ENCODE measurements at places on chromosomes 2 and 18.

- DNase-seq: no peak
Observed at GRCh38 chr2:212181646-212182045, 357.0 kb downstream of the ERBB4 start.

GRCh38 chr18:62152844-62153243 lies 34.0 kb downstream of the PIGN start:
- no peak for DNase-seq

DNA sequence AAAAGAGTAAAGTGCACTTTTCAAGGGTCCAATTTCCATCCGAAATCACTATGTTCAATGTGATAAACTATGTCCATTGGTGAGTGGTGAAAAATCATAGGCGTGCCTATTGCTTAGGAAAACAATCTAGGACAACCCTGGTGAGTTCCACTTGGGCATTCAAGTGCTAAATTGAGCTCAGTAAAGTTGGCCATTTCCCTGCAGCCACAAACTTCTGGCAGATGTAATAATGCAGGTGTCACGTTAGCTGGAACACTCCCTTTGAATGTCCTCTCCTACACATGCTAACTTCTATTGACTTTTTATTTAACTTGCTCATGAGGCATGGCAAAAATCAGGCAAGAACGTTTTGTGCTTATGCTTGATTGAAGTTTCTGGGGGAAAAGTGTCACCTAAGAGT lies 67.1 kb downstream of the CPS1 start:
- DNase-seq: no peak

DNA sequence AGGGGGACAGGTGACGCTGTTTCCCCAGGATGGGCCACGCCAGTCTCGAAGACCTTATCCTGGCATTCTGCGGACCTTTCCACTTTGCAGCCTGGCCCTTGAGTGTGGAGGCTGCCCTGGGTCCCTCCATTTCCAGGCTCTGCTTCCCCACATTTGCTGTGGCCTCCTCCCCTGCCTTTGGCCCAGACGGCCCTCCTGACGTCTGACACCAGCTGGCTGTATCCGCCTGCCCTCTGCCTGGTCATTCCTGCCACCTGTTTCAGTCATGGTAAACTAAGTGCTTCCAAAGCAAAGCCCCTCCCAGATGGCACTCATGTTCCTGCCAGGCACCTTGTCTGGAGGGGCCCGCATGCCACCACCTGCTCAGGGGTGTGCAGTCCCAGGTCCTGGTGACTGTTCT lies 95.1 kb downstream of the ASB1 start:
- DNase-seq: no peak

- DNase-seq: no peak
Observed at GRCh38 chr2:84846041-84846663, 34.7 kb downstream of the TRABD2A start.

DNA sequence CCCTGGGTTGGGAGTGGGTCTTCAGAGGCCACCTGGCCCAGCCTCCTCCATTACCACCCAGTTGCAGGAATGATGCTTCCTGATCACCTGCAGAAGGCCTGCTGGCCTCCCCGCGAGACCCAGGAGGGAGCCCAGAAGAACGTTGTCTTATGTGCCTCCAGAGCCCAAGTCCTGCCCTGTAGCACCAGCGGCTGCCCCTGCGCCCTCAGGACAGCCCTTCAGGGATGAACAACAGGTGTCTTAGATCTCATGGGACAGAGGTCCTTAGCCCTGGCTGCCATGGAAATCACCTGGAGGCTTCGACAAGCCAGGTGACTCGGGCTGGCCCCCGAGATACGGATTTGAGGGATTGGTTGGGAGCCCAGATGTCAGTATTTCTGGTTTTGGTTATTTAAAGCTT lies 278.8 kb downstream of the CELF4 start:
- DNase-seq: no peak

DNA sequence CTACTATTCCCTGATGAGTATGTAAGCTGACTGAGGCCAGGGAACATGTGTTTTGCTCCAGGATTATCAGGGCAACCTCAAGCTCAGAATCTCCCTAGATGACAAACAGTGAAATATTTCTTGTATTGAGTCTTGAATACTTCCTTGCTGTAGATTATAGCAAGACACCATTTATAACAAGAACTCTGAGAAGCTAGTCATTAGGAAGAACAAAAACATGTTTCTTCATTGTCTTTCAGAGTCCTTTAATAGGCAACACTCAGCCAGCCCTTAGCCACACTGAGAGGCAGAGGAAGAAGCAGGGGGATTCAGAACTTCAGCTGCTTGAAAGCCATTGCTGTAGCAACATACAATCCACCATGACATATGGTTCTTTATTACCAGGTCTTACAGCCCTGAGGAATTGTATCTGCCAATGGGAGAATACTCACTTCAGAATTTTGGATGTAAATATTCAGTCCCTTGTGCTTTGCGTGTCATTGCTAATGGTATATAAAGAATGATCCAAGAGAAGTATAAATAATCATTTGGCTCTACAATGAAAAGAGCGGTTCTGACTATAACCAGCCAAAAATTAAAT lies 117.5 kb upstream of the NCKAP5 start:
- DNase-seq: no peak

DNA sequence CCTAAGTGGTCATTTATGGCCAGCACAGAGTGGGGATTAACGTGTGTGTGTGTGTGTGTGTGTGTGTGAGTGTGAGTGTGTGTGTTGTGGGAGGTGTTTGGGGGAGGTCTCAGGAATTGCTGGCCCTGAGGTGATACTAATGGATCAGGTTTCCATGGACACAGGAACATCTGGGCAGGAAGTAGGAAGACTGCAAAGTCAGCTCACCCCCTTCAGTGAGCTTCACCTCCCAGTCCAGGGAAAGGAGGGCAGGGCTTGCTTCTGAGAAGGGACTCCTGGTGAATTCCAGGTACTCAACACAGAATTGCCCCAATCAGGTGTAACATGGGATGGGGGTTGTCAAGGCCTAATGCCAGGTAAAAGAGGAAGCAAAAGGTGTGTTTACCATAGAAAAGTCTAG lies 30.3 kb upstream of the IL1R1 start:
- no peak for DNase-seq

- no peak for DNase-seq
Observed at GRCh38 chr2:239579524-239580198, 178.8 kb upstream of the HDAC4 start.

GRCh38 chr2:13884291-13884976 lies 748.1 kb upstream of the LRATD1 start:
- no peak for DNase-seq

- no peak for DNase-seq
Observed at GRCh38 chr2:130891966-130892365, 55.3 kb downstream of the ARHGEF4 start.

GRCh38 chr2:98060277-98060676 lies 26.7 kb upstream of the VWA3B start:
- no peak for DNase-seq

DNA sequence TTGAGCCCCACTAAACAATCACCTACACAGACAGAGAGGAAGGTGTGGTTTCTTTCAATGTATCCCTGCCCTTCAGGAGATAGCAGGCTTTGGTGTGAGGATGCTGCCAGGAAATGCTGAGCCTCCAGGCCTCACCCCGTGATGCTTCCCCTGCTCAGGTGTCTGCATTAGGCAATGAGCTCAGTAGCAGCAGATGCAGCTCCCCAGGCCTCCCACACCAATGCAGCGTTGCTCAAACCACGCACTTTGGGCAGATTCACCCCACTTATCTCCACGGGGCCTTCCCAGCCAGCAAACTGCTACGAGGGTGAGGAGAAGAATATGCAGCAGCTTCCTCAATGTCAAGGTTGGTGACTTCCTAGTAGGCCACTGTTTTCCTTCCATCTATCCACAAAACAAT lies 229.3 kb upstream of the PXDN start:
- no peak for DNase-seq

- DNase-seq: no peak
Observed at GRCh38 chr2:130336877-130337734, 5.6 kb upstream of the IMP4 start.

DNA sequence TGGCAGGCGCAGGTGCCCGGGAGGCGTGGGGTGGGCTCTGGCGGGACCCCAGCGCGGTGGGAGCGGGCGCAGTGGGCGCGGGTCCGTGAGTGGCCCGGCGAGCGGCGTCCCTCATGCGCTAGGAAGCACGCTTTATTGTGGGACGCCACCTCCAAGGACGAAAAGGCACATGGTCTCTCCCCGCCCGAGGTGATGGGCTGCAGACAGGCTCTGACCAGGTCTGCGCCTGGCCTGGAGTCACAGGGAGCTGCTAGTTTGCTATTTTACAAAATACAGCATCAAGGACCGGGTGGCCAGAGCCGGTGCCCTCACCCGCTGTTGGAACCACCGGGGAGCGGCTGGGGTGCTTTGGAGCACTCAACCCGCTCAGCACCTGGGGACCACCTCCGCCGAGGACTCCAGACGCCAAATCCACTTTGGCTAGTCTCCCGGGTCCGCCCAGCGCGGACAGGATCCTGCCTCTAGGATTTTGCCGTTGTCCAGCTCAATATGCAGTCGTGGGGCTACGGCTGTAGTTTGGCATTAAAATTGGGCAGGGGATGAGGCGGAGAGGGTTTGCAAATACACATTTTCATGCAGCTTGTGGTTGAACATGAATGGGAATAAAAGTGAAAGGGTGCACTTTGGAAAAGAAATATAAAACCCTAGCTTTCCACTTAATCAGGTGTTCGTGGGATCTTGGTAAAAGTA lies 65.4 kb downstream of the LRRFIP1 start:
- DNase-seq: no peak

GRCh38 chr2:201788371-201788770 lies 7.6 kb upstream of the ALS2 start:
- no peak for DNase-seq

GRCh38 chr2:169493360-169493759 lies 14.1 kb downstream of the BBS5 start:
- DNase-seq: no peak

DNA sequence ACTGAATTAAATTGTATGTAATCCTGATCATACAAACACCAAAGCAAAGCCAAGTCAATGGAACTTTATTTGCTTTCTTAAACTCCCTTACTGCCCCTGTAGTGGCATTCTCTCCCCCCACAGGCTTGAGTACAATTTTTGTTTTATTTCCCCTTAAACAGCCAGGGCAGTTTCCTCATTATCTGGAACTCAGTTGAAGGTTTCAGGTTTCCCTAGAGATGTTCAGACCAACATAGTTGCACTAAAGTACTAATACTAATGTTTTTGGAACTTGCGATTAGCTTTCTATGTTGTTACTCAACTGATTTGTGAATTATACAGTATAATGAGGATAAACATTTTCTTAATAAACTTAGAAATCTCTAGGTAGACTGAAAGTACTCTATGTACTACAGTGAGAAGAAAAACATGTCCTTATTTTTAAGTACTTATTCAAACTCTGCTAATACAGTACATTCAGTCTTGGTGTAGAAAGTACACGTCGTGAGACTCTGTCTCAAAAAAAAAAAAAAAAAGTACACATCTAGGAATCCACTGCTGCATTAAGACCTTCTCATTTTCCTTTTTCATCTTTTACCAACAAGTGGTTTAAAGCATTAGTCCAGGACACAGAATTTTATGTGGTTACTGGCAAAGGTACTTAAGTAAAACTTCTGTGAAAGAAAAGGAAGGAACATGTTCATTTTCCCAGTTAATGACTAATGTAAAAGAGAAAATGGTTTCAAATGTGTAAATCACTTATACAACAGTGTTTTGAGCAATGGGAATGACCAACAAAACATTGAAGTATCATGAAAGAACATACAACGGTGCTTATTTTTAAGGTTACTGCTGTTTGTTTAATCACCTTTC lies 209.5 kb upstream of the SMAD7 start:
- DNase-seq: no peak

DNA sequence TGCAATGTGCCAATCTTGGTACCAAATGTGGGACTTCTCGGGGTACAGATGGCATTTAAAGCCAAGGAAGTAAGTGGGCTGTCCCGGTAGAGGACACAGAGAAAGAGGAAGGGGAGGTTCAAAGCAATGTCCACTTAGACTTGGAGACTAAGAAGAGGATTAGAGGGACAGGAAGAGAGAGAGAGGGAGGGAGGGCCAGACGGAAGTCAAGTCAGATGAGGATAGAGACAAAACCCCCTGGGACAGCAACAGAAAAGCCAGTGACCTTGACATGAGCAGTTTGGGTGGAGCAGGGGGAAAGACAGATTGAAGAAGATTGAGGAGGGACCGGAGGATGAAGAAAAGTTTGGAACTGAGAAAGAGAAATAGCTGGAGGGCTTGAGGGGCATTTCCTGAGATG lies 164.5 kb downstream of the NCK2 start:
- no peak for DNase-seq

- DNase-seq: no peak
Observed at GRCh38 chr2:168658706-168659105, 143.7 kb upstream of the NOSTRIN start.

DNA sequence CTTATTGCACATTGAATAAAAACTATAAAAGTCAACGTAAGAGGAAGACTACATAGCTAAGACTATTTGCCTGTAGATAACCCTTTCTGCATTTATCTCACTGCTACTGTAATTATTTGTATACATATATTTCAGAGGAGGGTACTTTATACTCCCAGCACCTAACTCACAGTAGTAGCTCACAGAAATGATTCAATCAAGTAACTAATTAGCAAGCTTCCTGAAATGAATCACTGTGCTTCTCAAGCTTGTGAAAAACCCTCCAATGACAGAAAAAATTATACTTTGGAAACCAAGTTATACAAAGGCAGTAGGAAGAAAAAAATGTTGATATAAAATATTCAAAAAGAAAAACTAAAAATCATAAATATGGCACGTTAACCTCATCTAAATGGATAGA lies 124.9 kb downstream of the NBAS start:
- no peak for DNase-seq

DNA sequence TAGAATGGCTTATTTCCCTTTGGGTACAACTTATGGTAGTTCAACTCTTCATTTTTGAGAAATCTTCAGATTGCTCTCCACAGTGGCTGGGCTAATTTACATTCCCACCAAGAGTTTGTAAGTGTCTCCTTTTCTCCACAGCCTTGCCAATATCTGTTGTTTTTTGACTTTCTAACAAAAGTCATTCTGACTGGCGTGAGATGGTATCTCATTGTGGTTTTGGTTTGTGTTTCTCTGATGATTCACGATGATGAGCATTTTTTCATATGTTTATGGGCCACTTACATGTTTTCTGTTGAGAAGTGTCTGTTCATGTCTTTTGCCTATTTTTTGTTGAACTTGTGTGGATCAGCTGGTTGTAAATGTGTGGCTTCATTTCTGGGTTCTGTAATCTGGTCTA lies 871.0 kb downstream of the EPHA4 start:
- no peak for DNase-seq

GRCh38 chr2:74221091-74221490 lies 22.7 kb downstream of the MTHFD2 start:
- DNase-seq: no peak

DNA sequence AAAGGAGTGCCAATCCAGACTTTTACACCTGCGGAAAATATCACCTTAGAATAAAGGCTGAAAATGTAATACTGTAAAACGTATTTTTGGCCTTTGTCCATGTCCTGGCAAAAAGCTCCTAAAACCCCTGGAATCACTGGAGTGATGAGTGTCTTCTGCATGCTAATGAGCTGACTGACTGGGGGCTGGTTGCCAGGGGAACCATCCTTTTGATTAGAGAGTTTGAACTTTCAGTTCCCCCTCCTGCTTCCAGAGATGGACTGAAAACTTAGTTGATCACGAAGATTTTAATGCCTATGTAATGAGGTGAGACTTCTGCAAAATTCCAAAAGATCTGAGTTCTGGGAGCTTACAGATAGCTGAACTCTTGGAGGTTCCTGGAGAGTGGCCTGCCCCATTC lies 20.5 kb downstream of the PUM2 start:
- no peak for DNase-seq

- no peak for DNase-seq
Observed at GRCh38 chr2:73257425-73258125, 23.5 kb downstream of the CCT7 start.
